Activated CD8-positive, alpha-beta memory T cell treated with anti-CD3 and anti-CD28 coated beads for 24 hours (primary cell): ENCODE measurements at places on chromosomes 13 and 19.
A peak's percentile ranks its signal among the peaks of the same experiment; 100 is the strongest.

DNA sequence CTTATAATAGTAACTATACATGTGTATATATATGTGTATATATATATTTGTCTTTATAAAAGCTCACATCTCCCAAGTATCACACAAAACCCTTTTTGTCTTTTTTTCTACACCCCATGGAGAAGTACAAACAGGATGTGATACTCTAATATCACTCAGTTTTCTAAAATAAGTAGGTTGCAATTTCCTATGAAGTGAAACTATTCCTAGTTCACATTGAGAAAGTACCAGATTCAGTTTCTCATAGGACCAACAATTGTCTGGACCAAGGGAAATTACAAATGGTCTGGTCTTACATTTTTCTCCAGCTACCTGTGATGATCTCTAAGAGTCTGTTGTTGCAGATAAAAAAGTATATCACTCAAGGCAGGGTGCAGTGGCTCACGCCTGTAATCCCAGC lies 17.9 kb upstream of the LILRB1 start:
- DNase-seq, result no peak

- DNase-seq, result no peak
These were observed 96.2 kb downstream of the LHFPL6 start for GRCh38 chr13:39506559-39507390.

GRCh38 chr19:6728346-6728745 lies 7.9 kb upstream of the C3 start:
- DNase-seq, result no peak

DNA sequence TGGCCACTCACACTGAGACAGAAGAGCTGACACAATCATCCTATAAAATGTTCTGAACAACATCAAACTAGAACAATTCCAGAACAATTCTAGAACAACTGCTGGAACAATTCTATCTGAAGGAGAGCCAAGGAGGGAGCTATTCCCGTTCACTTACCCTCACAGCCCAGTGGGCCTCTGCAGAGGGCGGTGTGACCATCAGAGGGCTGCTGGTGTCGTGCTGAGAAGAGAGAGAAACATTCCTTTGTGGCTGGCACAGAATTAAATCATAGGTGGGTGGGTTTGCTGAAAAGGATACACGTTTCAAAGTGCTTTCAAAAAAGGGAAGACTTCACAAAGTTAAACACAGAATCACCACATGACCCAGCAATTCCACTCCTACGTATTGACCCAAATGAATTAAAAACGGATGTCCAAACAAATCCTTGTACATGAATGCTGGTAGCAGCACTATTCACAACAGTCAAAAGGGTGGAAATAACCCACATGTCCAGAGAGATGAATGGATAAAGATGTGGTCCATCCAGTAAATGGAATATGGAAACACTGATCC lies 34.9 kb downstream of the EPS15L1 start:
- DNase-seq, result no peak

DNA sequence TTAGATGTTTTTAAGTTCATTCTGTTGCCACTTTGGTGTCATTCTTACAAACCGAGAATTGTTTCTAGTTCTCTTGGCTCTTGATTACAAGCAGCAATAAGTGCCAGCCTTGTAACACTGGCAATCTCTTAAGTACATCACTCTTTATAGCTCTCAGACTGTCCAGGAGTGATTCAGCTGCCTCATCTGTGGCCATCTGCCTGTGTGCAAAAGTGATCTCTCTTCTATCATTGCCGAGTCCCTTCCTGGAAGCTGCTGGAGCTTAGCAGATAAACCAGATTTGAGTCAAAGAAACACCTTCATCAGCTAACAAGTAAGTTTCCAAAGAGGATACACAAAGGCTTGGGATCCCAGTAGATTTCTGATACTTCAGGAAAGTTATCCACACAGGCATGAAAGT lies 23.2 kb downstream of the STOML3 start:
- no peak for DNase-seq

- no peak for DNase-seq
These were observed 7.1 kb downstream of the RFX2 start for GRCh38 chr19:6103217-6103644.

GRCh38 chr13:57633141-57633949 lies 1.8 kb downstream of the PCDH17 start:
- DNase-seq, result peak; percentile 54

- no peak for DNase-seq
These were observed 21.6 kb downstream of the MYCBP2 start for GRCh38 chr13:77305266-77305665.

DNA sequence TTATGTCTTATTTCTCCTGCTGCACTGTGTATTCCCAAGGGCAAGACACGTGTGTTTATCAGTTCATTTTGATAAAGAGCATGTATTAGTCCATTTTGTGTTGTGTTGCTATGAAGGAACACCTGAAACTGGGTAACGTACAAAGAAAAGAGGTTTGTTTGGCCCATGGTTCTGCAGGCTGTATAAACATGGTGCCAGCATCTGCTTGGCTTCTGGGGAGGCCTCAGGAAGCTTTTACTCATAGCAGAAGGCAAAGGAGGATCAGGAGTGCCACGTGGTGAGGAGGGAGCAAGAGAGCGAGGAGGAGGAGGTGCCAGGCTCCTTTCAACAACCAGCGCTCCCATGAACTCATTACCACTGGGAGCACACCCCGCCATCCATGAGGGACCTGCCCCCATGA lies 214.0 kb downstream of the UQCRFS1 start:
- no peak for DNase-seq

DNA sequence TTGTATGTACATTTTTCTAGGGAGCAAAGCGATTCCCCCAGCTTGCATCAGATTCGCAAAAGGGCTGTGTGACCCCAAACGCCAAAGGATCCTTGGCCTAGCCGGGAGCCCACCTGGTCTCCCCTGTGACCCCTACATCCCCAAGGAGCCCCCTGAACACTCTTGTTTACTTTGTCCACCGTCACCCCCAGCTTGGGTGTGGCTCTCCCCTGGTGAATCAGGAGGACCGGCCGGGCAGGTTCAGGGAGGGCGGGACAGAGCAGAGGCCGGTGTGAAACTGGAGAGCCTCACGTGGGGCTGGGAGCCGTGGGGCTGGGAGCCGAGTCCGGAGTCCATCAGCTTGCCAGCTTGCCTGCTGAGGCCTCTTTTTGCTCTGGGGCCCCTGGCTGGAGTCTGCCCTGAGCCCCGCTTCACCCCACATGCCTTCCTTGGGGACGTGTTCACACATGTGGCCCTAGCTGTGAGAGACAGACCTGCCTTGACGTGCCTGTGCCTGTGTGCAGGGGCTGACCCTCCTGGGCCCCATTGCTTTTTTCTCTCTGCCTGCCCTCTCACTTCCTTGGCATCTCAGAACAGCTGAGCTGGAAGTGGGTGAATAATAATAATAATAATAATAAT lies 2.0 kb downstream of the ITPKC start:
- no peak for DNase-seq

GRCh38 chr13:100436099-100436498 lies 152.5 kb downstream of the GGACT start:
- DNase-seq, result no peak

DNA sequence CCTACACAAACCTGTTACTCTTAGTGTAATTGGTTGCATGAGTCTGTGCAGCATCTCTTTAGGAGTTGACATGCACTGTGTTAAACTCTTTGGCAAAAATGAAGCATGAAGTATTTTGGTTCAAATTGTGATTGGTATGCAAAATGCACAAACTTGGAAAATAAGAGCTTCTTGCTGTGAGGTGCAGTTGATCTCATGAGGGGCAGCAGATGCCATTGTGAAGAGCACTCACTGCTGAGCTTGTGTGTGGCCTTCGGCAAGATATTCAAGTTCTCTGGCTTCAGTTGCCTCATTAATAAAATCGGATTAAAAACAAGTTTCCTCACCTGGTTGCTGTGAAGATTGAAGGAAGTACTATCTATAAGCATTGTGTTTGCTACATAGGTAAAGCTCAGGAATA lies 142.3 kb downstream of the KATNAL1 start:
- DNase-seq, result no peak

GRCh38 chr19:28294395-28294794 lies 918.6 kb downstream of the UQCRFS1 start:
- DNase-seq, result no peak

- no peak for DNase-seq
These were observed 122.7 kb upstream of the FRY start for GRCh38 chr13:31908696-31909411.

GRCh38 chr19:46369817-46370216 lies 22.9 kb downstream of the PPP5C start:
- no peak for DNase-seq

- DNase-seq, result no peak
These were observed 165.2 kb downstream of the TDRD3 start for GRCh38 chr13:60562096-60562780.

DNA sequence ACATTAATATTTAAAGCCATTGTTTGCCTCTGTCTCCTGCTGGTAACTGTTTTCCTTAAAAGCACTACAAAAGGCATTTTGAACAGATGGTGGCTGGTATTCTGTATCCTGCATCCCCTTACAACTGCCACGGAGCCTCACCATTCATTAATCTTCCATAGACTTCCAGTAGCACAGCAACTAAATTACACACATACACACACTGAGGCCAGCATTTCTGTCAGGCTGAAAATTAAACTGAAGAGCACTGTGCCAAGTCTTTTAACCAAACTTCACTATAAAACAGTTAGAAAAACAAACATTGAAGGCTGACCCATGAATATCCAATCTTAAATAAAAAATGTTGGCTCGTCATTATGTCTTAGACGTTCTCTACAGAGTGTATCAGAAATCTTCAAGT lies 697.8 kb downstream of the DACH1 start:
- DNase-seq, result no peak

GRCh38 chr13:109162248-109163036 lies 533.0 kb downstream of the MYO16 start:
- DNase-seq, result no peak

- no peak for DNase-seq
These were observed 62.3 kb downstream of the ITGBL1 start for GRCh38 chr13:101514695-101515275.

DNA sequence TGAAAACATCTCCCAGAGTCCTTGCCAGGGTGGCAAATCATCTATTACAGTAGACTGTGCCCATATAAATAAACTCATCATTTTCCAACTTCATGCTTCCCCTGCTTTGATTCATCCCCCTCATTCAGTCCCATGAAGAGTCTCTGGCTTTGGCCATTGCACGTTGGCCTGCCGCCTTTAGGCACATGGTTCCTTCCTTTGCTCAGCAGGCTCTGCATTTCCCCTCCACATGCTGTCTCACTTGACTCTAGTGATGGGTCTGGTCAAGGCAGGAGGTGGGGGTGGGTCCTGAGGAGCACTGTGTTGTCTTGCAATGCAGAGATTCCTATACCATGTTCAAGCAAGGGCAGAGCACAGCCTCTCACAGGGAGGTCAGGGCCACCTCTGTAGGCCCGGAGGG lies 48.8 kb upstream of the ARGLU1 start:
- no peak for DNase-seq

DNA sequence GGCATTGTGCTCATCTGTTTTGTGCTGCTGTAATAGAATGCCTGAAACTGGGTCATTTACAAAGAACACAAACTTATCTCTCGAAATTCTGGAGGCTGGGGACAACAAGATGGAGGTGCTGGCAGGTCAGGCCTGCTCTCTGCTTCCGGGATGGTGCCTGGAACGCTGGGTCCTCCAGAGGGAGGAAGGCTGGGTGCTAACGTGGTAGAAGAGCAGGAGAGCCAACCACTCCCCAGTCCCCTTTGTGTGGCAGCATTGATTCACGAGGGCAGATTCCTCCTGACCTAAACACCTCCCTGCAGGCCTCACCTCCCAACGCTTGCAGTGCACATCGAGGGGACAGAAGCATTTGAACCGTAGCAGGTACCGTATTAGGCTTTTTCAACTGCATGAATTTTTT lies 34.1 kb upstream of the TFDP1 start:
- DNase-seq, result peak; percentile 7

GRCh38 chr13:40940841-40941240 lies 78.3 kb downstream of the ELF1 start:
- no peak for DNase-seq

GRCh38 chr19:681029-682019 lies 5.1 kb downstream of the FSTL3 start:
- DNase-seq, result no peak

DNA sequence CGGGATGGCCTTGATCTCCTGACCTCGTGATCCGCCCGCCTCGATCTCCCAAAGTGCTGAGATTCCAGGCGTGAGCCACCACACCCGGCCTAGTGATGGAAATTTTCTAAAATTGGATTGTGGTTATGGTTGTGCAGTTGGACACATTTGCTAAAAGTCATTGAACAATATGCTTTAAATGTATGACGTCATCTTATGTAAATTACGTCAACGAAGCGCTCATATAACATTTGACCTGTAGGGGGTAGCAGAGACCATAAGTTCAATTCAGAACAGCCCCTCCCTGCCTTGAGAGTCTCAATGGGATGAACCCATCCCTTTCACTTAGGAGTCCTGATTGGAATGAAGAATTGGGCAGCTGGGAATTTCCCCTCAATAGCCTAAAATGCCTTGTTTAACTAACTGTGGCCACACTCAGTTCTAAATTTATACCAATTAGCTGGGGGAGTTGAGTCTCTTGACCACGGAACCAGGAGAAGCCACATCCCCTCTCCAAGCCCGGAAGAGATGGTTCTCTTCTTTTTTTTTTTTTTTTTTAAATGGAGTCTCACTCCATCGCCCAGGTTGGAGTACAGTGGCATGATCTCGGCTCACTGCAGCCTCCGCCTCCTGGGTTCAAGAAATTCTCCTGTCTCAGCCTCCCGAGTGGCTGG lies 15.2 kb upstream of the TLE6 start:
- DNase-seq, result peak; percentile 66

DNA sequence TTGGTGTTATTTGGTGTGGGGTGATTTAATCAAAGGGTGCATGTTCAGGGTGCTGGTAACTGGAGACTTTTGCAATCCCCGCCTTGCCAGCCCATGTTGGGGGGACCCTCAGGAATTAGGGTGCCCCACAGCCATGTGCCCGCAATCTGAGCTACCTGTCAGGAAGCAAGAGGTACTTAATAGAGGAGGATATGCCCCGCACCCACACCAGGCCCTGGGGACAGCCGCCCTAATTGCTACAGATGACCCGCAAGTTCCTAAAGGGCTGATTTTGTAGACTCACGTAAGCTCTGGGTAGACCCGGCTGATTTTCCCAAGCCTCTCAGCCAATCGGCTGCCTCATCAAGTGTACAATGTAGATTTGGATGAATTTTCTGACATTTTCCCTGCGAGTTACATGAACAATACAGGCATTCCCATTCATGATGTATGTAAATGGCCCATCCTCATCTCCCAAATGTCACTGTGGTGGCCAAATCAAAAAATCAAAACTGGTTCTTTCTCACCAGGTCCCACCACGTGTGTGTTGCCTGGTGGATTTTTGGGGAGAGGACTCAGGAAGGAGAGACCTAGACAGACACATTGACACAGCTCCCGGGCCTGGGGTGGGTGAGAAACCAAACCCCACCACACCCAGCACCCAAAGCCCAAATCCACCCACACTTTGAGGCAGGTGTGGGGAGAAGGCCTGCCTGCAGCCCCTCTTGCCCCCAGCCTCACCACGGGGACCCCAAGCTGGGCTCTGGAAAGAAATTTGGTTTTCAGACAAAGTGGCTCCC lies 119.2 kb upstream of the SPACA7 start:
- DNase-seq, result peak; percentile 9
